Hematopoietic multipotent progenitor cell (in vitro differentiated cells): ENCODE measurements at places on chromosomes 3 and 15. TPM values are rescaled to one million over a fixed set of nuclear protein-coding genes. Genes with fewer than 3 reads are reported as not detected.

- no peak for DNase-seq
These were observed 571 bp downstream of the ACAD9 start for GRCh38 chr3:128879991-128880390.

GRCh38 chr3:189460511-189460910, 170.7 kb upstream of the TP63 start:
- no peak for DNase-seq

The GOLGA6L7 gene
- not detected for total RNA-seq

DNA sequence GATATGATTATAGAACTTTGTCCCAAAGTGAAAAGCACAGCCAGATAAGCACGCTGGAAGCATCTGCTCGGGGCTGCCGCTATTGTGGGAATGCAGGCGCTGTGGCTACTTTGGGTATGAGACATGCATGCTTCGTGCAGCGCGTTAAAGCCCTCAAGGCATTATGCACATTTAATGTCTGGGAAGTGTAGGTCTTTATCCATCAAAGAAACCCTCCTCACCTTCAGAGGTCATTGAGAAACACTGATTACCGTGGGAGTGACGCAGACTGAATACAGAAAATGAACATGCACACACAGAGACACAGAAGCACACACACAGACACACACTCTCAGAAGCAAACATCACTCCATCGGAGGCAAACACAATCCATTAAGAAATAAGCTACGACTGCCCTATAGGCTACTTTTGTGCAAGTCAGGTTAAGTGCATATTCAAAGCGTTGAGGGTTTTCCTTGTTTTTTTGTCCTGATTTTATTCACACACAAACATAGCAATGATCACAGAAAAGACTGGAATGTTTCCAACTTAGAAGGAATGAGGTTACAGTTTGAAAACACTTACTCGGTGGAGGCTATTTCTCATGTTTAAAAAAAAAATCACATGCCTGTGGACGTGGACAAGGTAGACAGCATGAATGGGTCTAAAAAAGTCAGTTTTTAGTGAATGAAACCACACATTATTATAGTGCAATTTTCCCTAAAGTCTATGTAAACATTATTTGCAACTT, 68.5 kb downstream of the PLCH1 start:
- no peak for DNase-seq

The B3GNT5 gene
- 8.6 TPM for total RNA-seq

- no peak for DNase-seq
These were observed 158.4 kb upstream of the TPRG1 start for GRCh38 chr3:189013224-189013888.

GRCh38 chr15:98952381-98952803, 55.2 kb downstream of the PGPEP1L start:
- DNase-seq = peak; percentile 30

DNA sequence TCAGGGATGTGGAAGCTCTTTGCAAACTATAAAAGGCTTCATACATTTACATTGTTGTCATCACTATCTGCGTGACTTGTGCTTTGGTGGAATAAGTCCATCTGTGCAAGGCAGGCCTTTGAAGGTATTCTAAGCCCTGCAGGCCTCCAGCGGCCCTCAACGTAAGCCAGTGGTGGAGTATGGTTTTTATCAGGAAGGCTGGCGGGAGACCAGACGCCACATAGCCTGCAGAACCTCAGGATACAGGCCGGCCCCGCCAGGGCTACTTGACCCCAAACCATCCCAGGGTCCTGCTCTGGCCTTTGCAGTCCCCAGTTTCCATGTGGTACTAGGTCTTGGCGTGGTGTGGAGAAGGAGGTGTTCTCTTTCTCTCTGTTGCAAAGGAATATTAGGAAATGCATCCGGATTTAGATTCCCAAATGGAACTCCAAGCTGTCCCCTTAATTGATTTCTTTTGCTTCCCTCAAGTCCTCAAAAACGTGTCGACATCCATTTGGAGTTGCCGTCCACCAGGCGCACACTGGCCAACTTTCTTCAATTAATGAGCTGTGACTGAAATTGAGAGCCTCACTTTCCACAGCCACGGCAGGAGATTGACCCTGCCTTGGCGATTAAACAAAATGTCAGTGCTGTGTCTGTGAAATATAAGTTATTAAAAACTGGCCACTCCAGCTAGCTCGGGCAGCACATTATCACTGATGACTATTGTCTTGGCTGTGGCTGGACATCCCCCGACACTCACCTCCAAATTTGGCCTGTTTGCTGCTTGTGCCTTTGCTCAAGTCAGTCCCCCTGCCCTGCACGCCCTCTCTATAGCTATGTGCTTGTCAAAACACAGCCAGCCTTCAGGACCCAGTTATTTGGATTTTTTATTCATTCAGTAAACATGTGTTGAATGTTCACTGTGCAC, 239.8 kb upstream of the TLE3 start:
- no peak for DNase-seq
